T-cell (primary cell): ENCODE measurements at places on chromosomes 16 and 17. TPM values are rescaled to one million over a fixed set of nuclear protein-coding genes. Genes with fewer than 3 reads are reported as not detected.

LDHD gene
- total RNA-seq = 0.26 TPM

OMG gene
- total RNA-seq = 1.1 TPM

FSCN2 gene
- total RNA-seq = 4.2 TPM

DNA sequence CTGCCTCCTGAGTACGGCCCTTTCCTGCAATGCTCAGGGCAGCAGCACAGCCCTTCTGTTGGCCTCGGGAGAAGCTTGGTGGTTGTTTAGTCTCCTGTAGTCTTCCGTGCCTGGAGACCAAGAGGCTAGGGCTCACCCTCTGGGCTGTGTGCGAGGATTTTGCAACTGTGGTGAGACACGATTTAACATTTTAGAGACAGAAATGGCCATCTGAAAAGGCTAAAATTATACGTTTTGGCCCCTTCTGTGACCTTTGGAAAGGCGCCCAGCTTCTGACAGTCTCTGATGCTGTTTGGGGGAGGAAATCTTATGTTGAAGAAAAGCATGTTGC lies 33.1 kb downstream of the FOXL1 start:
- no peak for DNase-seq

DNA sequence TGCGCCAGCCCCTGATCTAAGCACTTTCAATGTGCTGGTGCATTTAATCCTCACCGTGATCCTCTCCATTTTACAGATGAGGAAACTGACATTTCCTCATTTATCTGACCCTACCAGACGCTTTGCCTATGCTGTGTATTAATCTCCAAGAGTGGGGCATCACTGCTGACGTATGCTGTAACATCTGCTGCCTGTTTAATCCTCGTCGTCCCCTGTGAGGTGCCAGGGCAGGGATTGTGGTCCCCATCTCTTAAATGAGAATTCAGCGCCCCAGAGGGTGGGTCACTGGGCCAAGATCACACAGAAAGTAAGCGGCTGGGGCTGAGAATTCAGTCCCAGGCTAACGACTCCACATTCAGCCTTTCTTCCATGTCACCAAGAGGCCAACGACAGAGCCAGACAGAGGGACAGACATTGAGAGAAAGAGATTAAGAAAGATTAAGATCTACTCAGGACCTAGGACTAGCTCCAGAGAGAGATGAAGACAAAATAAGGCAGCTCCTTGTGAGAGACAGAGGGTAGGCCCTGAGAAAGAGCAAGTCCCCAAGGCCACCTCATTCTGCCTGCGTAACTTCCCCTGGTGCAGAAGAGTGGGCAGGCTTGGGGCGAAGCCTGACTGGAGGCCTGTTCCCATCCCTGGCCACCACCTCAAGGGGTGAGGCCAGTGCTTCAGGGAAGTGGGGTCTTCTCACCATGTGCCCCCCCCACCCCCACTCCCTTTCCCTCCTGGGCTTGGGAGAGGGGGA lies 13.5 kb downstream of the CACNA1G start:
- no peak for DNase-seq

- DNase-seq = no peak
Observed at GRCh38 chr16:68403177-68403576, 45.1 kb downstream of the SMPD3 start.
